ENCODE measurements at places on chromosomes 7 and 10. TPM values are rescaled to one million over a fixed set of nuclear protein-coding genes. Genes with fewer than 3 reads are reported as not detected.

- DNase-seq, result no peak
Observed at GRCh38 chr10:77925410-77925794, 1.2 kb downstream of the DLG5 start.

- no peak for DNase-seq
Observed at GRCh38 chr10:13899941-13900340, 313.2 kb downstream of the PRPF18 start.

DNA sequence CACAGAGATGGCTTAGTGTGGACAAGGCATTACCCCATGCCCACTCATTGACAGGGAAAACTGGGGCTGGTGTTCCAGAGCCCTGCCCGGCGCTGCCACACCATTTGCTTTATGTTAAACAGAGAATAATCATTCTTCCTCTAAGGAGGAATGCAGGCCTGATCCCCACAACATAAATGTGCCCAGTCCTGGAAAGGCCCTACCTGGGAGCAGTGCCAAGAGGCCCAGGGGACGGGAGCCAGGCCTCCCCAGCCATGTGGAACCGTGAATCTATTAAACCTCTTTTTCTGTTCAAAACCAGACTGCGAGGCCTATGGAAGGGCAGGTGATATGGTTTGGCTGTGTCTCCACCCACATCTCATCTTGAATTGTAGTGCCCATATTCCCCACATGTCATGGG lies 264.1 kb downstream of the GRID1 start:
- DNase-seq, result no peak

- no peak for DNase-seq
Observed at GRCh38 chr10:61140765-61141392, 196.9 kb upstream of the RHOBTB1 start.

DNA sequence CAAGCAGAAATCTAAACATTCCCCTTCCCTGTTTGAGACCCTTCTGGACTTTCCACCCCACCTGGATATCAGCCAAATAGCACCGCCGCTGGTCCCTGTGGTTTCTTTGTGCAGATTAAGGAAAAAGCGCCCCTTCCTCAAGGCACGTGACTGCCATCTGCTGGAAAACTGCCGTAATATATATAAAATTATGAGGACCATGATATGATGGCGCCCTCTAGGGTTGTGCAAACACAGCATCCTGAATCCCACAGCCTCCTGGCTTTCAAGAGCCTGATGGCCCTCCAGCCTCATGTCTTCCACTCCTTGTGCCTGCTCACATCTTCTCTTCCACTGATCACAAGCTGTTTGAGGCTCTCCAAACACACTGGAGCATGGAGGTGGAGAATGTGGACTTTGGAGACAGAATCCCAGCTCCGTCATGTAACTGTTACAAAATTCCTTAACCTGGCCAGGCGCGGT lies 121.3 kb downstream of the MYL10 start:
- peak; percentile 80 for DNase-seq

DNA sequence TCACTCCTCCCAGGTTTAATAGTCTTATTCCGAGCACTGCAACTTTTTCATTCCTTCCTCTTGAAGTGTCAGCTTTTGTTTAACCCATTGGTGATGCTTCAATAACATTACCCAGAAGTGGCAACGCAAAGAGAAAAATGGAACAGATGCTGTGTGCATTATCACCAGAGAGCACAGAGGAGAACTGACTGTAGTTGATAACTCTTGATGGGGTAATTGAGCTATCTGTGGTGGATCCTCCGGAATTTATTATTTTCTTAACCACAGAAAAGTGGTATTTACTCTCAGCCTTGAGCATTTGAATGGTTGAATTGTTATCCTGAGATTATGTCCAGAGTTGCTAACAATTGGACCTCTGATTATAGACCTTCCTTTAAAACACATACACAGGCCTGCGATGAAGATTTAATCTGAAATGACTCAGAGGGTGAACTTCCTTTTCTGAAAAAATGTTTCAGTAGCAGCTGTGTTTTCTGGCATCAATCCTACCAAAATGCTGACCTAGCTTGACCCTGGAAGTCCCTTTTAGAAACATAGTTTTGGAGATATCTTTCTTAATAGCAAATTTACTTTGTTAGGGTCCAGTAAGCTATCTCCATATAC lies 1584.4 kb upstream of the LRRTM3 start:
- no peak for DNase-seq

DNA sequence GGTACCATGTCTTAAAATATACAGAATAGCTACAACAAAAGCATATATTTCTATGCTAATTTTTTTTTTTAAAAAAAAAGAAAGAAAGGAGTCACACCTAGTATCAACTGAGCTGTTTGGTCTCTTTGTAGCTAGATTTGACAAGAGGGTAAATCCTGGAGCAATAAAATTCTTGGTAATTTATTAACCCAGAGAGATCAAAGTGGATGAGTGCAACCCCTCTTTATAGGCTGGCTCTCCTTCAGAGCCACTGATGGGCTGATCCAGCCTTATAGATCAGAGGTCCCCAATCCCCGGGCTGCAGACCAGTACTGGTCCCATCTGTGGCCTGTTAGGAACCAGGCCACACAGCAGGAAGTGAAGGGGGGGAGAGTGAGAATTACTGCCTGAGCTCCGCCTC lies 19.8 kb upstream of the MRLN start:
- DNase-seq, result no peak

DNA sequence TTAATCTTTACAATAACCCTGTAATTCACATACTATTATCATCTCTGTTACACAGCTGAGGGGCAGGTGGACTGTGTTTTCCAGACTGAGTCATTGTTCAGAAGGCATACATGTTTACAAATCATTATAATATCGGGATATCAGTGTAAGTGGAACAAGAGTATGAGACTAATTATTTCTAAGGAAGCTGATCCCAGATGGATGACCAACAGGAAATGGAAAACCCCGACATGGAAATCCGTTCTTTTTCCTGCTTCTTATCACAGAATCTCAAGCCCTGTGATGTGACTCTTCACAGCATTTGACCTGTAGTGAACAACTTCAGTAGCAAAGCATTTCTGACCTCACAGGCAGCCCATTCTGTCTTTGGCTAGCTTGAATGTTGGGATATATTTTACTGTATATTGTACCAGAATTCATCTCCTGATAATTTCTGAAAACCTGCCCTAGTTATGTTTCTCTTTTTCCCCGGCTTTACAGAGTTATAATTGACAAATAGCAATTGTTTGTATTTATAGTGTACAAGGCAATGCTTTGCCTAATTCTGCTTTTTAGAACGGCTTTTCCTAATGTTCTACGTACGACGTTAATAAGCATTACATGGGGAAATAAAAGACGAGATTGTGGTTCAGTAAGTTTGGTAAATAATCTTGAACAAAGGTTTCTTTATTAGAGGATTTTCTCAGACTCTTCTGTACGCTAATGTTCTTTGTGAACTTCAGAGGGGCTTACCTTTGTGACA lies 78.6 kb upstream of the SYPL1 start:
- no peak for DNase-seq

DNA sequence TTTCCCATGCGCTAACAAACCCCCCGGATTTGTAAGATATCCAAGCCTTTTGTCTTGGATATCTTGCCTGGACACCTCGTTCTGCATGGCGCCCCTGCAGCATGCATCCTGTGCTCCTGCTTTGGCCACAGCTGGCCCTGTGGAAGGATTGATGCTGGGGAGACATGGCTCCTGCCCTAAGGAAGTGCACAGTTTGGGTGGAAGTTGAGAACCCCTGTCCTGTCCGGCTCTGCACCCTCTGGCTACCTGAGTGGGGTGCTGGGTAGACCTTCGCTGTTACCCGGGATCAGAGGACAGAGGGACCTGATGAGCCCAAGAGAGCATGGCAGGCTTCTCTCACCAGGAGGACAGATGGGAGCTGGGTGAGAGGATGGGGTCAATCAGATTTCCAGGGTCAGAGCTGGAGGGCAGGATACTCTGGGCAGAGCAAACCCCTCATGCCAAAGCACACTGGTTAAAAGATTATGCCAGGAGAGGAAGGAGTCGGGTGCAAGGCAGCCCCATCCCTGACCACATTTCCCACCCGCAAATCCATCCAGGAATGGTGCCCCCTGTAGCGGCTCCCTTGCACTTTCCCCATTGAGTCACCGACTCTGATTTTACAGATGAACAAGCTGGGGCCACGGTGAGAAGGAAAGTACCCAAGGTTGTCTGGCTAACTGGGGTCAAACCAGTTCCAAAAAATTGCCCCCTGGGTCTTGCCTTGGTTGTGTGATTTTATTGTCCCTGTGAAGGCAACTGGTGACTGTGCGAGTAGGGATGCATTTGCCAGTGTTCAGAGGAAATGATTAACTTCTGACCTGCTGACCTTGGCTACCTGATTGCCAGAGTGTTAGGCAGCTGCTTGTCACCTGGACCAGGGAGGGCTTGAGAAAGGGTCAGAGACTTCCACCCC lies 290.1 kb upstream of the ZMIZ1 start:
- DNase-seq, result no peak

DNA sequence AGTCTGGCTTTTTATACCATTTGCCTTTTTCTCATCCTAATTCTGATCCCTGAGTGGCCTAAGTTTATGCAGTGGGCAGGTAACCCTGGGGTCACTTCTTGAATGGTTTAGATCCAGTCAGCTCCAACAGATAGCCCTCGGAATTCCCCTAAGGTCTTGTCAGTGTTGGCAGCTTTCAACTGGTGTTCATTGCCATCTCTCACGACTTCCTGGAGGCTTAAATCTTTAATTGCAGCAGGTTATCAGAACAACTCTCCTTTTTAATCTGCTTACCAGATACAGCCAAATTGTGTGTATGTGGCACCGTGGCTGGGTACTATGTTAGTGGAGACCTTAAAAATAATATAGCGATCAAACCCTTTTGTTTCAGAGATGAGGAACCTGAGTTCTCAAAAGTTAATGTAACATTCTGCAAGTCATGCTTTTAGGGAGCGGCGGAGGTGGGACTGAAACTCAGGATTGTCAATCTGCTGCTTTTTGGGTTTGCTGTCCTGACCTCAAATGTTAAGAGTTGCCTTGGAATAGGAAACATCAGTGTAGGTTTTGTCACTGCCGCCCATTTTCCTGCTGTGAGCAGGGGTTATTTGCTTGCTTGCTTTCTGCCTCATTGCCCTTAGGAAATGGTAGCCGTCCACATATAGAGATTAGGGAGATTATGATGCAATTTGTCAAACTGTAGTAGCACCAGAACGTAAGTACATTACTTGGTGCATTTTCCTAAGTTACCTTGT lies 818 bp downstream of the DLD start:
- DNase-seq, result peak; percentile 31

DNA sequence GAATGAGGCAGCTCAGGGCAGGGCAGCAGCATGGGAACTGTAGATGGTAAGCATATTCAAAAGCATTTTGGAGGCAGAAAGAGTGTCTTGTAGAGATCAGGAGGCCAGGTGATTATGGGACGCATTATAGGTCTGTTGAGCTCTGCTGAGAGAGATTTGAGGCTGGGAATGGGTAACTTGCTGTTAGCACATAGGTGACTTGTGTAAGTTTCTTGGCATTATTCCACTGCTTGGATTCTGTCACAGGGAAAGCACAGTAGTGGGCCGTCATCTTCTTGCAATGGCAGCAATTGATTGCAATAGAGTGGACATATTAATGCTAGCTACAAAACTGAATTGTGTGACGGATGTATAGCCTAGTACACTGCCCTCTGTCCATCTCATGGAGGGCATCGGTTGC lies 434.3 kb upstream of the IGFBP3 start:
- DNase-seq, result no peak

DNA sequence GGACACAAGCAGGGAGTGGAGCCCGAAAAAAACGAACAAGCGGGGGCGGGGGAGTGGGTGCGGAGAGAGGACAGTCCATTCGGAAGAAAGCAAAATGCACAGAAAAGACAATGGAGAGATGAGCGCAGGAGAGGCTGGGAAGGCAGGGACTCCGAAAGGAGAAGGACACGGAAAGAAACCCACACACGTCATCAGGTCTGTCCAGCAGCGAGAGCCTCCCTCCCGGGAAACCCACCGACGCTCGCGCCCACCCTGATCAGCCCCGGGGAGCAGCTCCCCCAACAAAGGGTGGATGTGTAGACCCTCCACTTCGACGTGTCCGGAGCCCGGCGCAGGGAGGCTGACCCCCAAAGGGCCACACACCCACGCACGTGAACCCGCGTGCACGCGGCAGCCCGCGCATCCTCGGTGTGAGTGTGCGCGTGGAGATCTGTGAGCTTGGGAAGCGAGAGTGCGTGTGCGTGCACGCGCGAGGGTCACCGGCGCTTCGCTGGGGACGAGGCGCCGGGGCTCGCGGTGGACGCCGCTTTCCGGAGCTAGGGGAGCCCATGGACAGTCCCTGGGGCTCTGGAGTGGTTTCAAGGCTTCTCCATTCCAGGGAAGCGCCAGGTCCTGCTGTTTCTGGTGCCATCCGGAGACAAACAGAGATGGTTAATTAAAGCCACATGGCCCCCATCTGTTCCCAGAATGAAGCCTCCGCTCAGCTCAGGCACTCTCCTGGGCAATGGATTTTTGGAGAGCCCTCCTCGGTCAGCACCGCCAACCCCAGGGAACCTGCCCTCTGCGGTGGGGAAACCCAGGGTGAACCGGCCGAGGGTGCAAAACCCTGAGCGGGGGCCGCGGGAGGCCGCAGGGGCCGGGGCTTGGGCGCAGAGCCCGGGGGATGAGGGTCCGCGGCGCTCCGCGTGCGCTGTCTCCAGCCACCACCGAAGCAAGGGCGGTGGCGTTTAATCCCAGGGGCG lies 916 bp downstream of the LAMB1 start:
- DNase-seq, result no peak

DNA sequence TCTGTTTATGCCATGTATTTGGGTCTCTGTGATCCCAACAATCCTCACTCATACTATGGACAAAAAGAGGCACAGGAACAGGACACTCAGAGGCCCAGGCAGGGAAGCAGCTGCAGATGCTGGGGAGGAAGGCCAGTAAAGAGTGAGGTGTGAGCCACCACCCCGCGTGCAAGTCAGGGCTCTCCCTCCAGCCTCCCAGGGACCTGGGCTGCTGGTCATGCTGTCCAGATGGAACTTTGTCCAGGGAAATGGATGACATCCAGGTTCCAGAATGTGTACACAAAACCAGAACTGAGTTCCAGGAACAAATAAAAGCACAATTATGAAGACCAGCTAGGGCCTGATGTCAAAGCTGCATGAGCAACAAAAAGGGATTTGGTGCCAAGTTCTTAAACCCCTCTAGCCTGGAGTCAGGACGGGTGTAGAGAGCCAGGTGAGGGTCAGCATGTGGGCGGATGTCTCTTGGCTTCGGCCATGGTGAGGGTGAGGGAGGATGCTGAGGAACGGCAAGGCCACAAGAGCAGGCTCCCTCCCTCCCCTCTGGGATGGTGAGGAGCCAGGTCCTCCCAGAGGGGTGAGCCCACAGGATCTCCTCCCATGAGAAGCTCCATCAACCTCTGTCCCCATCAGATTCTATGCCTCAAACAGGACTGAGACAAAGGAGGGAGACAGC lies 739.7 kb downstream of the PARD3 start:
- no peak for DNase-seq

GRCh38 chr10:106519376-106520030 lies 645.0 kb downstream of the SORCS1 start:
- DNase-seq, result no peak

- DNase-seq, result no peak
Observed at GRCh38 chr10:125515571-125515970, 167.4 kb downstream of the TEX36 start.

The TBX20 gene
- total RNA-seq, result not detected

The OR2A5 gene
- not detected for total RNA-seq

The TAS2R5 gene
- 0.99 TPM for total RNA-seq

The CNPY1 gene
- not detected for total RNA-seq
